ENCODE measurements at places on chromosomes 2 and 18. TPM values are rescaled to one million over a fixed set of nuclear protein-coding genes. Genes with fewer than 3 reads are reported as not detected.

Gene LYG2
- not detected for total RNA-seq

Gene SLC4A1AP
- total RNA-seq = 31.5 TPM

Gene MAP3K19
- total RNA-seq = not detected

Gene ACTG2
- not detected for total RNA-seq

Gene ASB18
- total RNA-seq = not detected

Gene ACMSD
- total RNA-seq = not detected

Gene KLF11
- 5.8 TPM for total RNA-seq

Measured in A549 treated with ZK216348 at 1 μM for 4 hours (cell line).